Activated T-helper 9 cell treated with anti-CD3 and anti-CD28 coated beads, Interleukin-2, amount 50 U/mL, for 16 hours (primary cell): ENCODE measurements at places on chromosomes 6 and 20.

GRCh38 chr6:40274058-40274457 is 313.1 kb downstream of the LRFN2 start:
- DNase-seq: no peak

DNA sequence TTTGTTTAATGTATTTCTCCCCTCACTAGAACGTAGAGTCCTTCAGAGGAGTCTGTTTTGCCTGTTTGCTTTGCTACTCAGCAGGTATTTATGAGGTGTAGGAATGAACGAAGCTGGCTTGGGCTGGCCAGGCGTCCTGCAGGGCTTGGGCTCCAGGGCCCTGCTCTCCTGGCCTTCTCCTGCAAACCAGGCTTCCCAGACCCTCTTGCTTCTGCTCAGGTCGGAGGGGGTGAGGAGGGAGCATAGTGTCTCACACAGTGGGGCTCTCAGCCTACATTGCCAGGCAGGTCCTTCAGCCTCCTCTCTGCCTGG is 24.6 kb upstream of the MLN start:
- no peak for DNase-seq

DNA sequence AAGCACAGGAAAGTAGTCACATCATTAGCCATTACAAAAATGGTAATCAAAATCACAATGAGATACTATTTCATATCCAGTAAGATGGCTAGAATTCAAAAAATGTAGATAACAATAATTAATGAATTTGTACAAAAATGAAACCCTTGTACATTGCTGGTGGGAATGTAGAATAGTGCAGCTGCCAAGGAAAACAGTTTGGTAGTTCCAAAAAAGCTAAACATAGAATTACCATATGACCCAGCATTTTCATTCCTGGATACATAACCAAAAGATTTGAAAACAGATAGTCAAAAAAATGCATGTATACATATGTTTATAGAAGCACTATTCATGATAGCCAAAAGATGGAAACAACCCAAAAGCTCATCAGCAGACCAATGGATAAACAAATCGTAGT is 251.1 kb upstream of the RAB32 start:
- no peak for DNase-seq

- no peak for DNase-seq
Observed at GRCh38 chr6:43204271-43205105, 22.5 kb downstream of the CUL9 start.

- DNase-seq: no peak
Observed at GRCh38 chr20:17885076-17885475, 83.5 kb downstream of the SNX5 start.
